Hematopoietic multipotent progenitor cell treated with erythropoietin and hydrocortisone succinate and interleukin-3 and kit ligand, for 8 days (in vitro differentiated cells): ENCODE measurements at places on chromosomes 4 and X.

- DNase-seq = no peak
Measured at GRCh38 chrX:72060921-72061490, 70.7 kb downstream of the RTL5 start.

DNA sequence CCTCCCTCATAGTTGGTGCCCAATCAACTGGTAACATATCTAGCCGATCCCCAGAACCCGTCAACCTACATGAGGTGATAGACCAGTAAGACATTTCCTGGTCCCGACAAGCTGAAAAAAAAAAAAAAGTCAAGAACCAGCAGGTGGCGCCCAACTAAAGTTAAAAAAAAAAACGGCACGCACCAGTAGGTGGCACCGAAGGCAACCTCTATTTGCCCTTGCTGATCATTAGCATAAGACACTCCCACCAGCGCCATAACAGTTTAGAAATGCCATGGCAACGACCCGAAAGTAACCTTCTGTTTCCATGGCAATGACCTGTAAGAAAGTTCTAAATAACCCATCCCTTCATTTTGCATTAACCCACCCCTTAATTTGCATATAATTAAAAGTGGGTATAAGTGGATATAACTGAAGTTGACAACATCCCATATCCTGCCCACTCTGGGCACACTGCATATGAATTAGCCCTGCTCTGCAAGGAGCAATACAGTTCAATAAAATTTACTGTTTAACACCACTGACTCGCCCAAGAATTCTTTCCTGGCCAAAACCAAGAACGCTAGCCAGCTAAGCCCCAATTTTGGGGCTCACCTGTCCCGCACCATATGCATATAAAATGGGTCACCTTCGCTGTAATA, 83.9 kb upstream of the SPANXB1 start:
- peak; percentile 70 for DNase-seq

DNA sequence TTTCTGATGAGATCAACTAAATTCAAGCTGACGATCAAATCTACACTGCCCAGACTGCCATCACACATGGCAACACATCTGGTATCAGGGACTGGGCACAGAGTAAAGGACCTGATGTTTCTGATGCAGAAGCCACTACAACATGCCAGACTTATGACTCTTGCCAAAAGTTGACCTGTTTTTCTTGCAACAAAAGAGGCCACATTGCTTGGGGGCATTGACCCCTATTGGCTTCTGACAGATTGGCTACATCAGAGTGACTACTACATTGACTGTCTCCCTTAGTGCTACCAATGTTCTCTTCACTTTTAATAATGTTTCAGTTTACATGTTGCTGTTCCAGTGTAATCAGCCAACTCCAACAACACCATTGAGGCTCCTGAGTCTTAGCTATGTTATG, 15.3 kb upstream of the SMIM10 start:
- DNase-seq = no peak

DNA sequence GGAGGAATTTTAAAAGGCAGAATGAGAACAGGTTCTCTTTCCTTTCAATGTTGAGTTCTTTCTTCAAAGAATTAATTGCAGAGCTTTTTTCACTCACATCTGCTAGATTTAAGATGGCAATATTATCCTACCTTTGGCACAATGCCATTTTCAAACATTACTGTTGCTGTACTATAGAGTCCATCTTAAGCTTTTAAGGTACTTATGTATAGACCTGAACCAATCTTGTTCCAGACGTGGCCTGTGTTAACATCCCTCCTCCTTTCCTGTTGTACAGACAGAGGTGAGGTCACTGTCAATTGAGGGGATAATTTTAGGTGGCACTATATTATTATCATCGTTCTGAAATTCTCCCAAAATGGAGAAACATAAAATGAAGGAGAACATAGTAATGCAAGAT, 53.0 kb upstream of the MYOZ2 start:
- no peak for DNase-seq
